Heart left ventricle (tissue), 16 donors: ENCODE measurements at places on chromosomes 1 and 21. TPM values are rescaled to one million over a fixed set of nuclear protein-coding genes. Genes with fewer than 3 reads are reported as not detected.

- peak overlapping the region; percentile 68 for H3K27ac ChIP-seq
- no peaks in the 10 kb centered on the region for H3K27me3 ChIP-seq
- peaks cover 35% of the 10 kb centered on the region for H3K4me1 ChIP-seq
- H3K36me3 ChIP-seq: no peaks in the 10 kb centered on the region
- no peak overlapping the region for H3K4me3 ChIP-seq
- no peak for DNase-seq
Measured at GRCh38 chr21:34582506-34583150, 32.3 kb downstream of the RCAN1 start.

DNA sequence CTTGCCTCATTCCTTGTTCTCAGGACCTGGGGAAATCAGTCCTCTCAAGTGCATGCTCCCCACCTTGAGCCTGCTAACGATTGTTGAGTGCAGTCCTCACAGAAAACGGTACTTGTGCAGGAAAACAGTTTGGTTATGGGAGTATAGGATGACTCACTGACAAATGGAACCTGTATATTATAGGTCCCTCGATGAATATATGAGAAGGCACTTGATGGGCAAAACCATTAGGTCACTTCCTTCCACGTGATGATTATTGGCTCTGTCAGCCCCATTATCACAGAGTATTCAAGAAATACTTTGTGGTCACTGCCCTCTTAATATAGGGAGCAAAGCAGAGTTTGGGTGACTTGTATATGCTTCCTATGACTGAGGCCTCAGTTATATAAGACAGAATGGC, 6.2 kb downstream of the CCDC17 start:
- peaks cover 71% of the 10 kb centered on the region for H3K36me3 ChIP-seq
- no peaks in the 10 kb centered on the region for H3K27me3 ChIP-seq
- no peak for DNase-seq
- peaks cover 19% of the 10 kb centered on the region for H3K4me1 ChIP-seq
- H3K27ac ChIP-seq: no peak overlapping the region

ZMPSTE24 gene
- total RNA-seq: 26.6 TPM

HCRTR1 gene
- total RNA-seq: 0.30 TPM

AMY2B gene
- total RNA-seq: 22.6 TPM

CRB1 gene
- total RNA-seq: 0.51 TPM

DNA sequence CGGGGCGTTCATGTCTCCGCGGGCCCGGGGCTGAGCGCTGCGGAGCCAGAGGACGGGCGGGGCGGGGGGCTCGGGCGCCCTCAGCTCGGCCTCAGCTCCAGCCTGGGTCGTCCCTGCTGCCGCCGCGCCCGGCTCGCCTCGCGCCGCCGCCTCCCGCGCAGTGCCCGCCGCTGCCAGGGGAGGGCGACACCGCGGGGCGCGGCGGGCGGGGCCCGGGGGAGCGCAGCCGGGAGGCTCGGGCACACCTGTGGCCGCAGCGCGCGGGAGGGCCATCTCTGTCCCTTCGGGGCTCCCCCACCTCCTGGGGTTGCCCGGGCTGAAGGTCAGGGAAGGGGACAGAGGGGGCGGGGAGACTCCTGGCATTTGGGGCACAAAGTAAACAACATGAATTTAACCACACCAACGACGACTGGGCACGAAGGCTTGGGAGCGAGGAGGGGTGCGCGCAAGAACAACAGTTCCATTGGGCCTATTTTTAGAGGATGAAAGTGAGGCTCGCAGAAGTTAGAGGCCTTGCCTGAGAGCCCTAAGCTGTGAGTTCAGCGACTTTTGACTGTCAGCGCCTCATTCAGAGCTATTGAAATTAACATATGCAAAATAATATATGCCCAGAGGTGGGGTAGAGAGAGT, at the start of gene FAM131C:
TSS of gene FAM131C (minus strand) at position 162 of the 630 bp plus-strand sequence. CDS start 209 bp downstream, outside the sequence.
- H3K4me3 ChIP-seq: peak within 1 kb of the TSS; percentile 65
- peaks cover 9% of the 10 kb centered on the region for H3K27me3 ChIP-seq
- H3K36me3 ChIP-seq: no peaks in the 10 kb centered on the region

DNA sequence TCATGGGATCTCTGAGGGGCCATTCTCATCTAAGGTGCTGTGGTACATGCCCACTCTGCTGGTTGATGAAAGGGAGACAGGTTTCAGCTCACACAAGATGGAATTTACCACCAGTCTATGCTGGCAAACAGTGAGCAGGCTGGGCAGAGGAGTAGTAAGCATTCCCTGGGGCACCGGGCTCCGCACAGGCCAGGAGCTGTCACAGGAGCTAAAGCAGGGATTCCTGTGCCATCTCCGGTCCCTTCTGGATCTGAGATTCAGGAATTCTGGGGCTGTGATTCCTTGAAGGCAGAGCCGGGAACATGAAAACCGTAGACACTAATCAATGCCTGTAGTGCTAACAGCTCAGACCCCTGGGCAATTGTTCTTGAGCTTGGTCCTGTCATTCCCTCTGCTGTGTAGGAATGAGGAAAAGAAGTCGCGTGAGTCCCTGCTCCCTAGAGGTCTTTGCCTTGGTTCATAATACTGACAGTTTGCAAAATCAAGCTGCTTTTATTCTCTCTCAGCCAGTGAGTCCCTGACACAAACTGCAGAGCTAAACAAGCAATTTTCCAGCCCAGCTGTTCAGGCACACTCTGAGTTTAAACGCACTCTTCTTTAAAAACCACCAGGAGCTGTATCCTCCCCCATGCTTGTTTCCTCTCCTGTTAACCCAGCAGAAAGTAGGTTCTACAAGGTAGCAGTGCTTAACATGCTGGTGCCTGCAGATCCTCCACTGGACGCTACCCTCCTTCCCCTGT, 52.5 kb downstream of the MDM4 start:
- H3K36me3 ChIP-seq: peaks cover 2% of the 10 kb centered on the region
- no peak for DNase-seq
- no peaks in the 10 kb centered on the region for H3K27me3 ChIP-seq
- H3K4me1 ChIP-seq: no peaks in the 10 kb centered on the region
- no peak overlapping the region for H3K4me3 ChIP-seq

RAB42 gene
- total RNA-seq: 1.2 TPM

DNA sequence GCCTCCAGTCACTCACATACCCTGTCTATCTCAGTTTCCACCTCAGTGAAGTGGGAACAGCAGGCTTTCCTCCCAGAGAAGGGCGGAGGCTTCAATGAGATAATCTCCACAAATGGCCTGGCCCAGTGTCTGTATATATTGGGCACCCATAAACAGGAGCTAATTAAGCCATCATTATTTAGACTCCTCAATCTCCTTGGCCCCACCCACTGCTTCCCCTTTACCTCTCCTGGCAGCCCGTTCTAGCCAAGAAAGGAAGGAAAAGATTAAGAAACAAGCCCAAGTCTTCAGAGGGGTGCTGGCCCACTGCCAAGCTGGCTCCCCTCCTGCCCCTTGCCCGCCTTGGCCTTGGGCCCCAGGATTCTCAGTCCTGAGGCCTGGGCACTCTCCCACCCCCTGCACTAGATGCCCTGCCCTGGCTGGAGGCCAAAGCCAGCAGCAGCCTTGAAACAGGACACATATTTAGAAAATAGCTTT, 15.9 kb upstream of the EPB41 start:
- no peaks in the 10 kb centered on the region for H3K27me3 ChIP-seq
- DNase-seq: no peak
- H3K27ac ChIP-seq: no peak overlapping the region
- peaks cover 16% of the 10 kb centered on the region for H3K4me1 ChIP-seq
- H3K36me3 ChIP-seq: no peaks in the 10 kb centered on the region

GRCh38 chr1:187848321-187848720, 1019.6 kb downstream of the PLA2G4A start:
- H3K4me3 ChIP-seq: no peak overlapping the region
- no peaks in the 10 kb centered on the region for H3K27me3 ChIP-seq
- no peak overlapping the region for H3K27ac ChIP-seq
- no peaks in the 10 kb centered on the region for H3K36me3 ChIP-seq
- no peak for DNase-seq

GRCh38 chr1:40394491-40395172, 21.1 kb downstream of the SMAP2 start:
- no peaks in the 10 kb centered on the region for H3K27me3 ChIP-seq
- peaks cover 22% of the 10 kb centered on the region for H3K4me1 ChIP-seq
- no peak overlapping the region for H3K27ac ChIP-seq
- H3K4me3 ChIP-seq: no peak overlapping the region
- DNase-seq: no peak
- H3K36me3 ChIP-seq: no peaks in the 10 kb centered on the region

CASQ2 gene
- 1,310 TPM for total RNA-seq

- H3K4me1 ChIP-seq: no peaks in the 10 kb centered on the region
- DNase-seq: no peak
- no peaks in the 10 kb centered on the region for H3K36me3 ChIP-seq
- no peak overlapping the region for H3K4me3 ChIP-seq
- H3K27me3 ChIP-seq: no peaks in the 10 kb centered on the region
Measured at GRCh38 chr1:241598249-241598648, 41.9 kb downstream of the CHML start.

DNA sequence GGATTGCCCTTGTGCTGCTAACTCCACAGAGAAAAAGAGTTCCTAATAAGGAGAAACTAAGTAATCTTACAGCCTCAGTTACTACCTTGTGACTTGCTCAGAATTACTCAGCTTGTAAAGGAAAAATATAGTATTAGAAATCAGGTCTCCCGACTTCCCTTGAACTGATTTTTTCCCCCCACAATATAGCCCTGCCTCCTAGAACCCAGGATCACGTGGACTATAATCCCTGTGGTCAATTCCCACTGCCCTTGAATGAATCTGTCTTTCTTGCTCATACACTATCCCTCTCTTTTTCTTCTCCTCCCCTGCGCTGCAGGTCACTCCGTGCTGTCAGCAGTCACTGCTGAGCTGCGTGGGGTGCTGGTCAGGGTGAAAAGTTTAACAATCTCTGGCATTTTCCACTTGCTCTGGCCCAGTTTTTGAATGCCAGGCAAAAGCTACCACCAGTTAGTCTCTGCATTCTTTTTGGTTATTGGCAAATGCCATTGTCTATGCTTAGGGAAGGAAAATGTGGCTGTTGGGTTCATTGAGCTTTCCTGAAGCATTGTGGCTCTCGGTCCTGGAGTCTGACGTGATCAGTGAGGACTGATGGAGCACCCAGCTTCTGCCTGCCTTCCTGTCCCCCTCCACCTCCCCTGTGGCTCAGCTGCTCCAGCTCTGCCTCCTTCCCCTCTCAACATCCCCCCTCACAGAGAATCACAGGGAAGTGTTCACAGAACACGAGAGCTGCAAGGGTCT, 1.9 kb upstream of the MYOC start:
- H3K36me3 ChIP-seq: no peaks in the 10 kb centered on the region
- H3K27ac ChIP-seq: peak overlapping the region; percentile 62
- DNase-seq: no peak
- H3K4me3 ChIP-seq: peak overlapping the region; percentile 28
- H3K4me1 ChIP-seq: peaks cover 38% of the 10 kb centered on the region
- no peaks in the 10 kb centered on the region for H3K27me3 ChIP-seq

DNA sequence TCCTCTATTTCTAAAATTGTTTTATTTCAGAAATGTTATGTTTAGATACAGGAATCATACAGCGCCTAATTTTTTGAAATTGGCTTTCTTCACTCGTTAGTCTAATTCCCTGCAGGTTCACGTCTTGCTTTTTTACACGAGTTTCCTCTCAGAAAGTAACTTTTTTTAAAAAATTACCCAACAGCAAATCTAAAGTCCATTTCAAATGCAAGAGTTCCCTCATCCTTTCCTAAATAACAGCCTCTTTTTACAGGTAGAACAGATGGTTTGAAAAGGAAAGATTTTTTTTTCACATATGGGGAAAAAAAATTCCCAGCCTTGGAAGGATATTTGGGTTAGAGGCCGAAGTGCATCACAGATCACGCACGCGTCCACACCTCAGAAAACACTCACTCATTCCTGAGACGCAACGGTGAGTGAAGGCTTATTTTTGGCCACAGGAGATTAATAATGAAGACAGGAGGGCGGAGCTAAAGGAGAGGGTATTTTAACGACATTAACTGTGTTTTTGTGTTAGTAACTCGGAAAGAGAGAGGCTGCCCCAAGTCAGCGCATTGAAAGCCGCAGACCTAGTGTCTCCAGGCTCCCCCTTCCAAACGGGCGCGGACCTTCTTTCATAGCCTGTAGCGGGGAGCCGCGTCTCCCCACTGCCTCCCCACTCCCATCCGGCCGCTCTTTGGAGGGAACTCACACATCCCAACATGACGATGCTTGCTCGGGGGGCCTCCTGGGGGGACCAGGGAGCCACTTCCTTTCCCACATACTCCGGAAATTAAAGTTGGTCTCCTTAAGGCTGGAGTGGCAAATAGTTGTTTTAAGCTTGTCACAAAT, 969 bp upstream of the RIPK4 start:
- no peaks in the 10 kb centered on the region for H3K36me3 ChIP-seq
- H3K4me3 ChIP-seq: no peak overlapping the region
- H3K27me3 ChIP-seq: peaks cover 54% of the 10 kb centered on the region
- no peak overlapping the region for H3K27ac ChIP-seq

- no peak for DNase-seq
- H3K36me3 ChIP-seq: no peaks in the 10 kb centered on the region
Measured at GRCh38 chr1:197955486-197956394, 38.6 kb downstream of the LHX9 start.

DNA sequence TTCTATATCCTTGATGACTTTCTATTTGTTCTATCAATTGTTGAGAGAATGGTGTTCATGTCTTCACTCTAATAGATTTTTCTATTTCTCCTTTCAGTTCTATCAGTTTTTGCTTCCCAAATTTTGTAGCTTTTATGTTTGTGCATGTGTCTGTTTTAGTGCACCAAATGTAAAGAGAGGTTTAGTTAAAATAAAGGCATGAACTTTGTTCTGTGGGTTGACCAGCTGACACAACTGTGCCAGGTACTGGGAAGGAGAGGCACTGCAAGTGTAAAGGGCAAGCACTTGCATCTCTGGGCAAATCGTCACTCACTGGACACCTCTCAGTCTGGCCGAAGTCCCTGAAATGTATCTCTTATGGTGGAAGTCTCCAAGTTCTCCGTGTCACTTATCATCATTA, 38.6 kb upstream of the ABCD3 start:
- no peaks in the 10 kb centered on the region for H3K27me3 ChIP-seq
- H3K4me1 ChIP-seq: no peaks in the 10 kb centered on the region
- H3K36me3 ChIP-seq: no peaks in the 10 kb centered on the region
- DNase-seq: no peak

DNA sequence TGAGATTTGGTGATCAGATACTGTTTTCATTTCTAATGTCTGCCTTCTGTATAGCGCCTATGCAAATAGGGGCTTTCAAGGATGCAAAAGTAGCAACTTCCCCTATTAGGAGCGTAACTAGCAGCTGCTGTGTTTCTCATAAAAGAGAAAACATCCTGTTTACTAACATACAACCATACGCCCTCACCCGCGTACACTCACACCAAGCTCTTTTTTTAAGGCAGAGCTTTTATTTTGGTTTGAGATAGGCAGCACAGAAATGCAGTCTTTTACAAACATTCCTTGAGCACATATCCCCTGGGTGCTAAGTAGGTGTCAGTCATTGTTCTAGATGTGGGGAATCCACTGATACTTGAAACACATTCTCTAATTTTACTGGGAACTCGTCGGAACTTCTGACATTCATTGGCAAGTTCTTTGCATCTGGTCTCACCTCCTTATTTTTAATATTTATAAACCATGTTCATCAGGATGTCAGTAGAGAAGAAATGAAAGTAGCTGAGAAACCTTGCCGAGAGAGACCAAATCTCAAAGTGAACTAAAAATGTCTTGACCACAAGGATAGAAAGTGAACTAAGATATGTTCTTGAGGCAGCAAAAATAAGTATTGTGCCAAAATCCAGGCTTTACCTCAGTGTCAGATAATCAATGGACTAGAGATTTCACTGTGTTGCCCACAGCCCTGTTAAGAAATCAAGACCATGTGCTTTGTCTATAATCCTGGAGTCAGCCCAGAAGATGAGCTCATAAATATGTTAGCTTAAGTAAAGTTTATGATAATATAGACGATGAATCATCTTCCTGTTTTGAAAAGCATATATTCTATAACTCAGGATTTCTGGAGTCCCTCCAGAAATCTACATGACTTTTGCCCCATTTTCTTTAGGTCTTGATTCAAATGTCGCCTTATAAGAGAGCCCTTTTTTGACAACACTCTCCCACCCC, 350.9 kb downstream of the ST6GALNAC3 start:
- DNase-seq: no peak
- no peaks in the 10 kb centered on the region for H3K36me3 ChIP-seq
- H3K27ac ChIP-seq: no peak overlapping the region
- no peak overlapping the region for H3K4me3 ChIP-seq

KIF2C gene
- total RNA-seq: 1.5 TPM

GCSAML gene
- total RNA-seq: 0.08 TPM
